MG63 (cell line): ENCODE measurements at places on chromosomes 1 and 21. TPM values are rescaled to one million over a fixed set of nuclear protein-coding genes. Genes with fewer than 3 reads are reported as not detected.

DNA sequence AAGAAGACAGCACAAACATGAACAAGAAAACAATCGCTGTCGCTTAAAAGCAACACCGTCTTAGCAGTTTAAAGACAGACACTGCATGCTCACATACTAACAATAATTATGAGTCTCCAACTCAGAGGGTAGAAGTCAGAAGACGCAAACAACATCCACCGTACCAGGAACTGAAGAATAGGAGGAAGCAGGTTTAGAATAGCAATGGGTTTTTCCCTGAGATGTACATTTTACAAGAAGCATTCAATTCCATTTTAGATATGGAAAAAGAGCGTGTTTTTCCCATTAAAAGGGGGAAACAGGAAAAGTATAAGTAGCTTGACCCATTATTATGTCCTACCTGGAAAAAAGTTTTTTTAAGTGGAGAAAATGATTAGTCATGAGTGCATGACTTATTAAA, 34.5 kb upstream of the KCNE1 start:
- no peak for DNase-seq

DNA sequence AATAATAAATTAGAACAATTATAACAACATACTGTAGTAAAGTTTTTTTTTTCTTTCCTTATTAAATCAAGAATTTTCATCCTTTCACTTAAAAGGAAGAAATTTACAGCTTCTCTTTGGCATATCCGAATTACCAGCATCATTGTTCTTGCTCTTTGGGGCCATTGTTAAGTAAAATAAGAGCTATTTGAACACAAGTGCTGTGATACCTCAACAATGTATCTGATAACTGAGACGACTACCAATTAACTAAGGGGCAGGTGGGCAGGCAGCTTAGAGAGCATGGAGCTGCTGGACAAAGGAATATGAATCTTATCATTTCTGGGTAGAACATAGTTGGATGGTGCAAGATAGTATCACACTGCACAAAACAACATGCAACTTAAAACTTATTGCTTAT, 719.9 kb upstream of the TMPRSS15 start:
- DNase-seq, result no peak

Gene PTAFR
- 0.49 TPM in 1 of 2 replicates, not detected in the other for total RNA-seq

Gene HAO2
- not detected in 2 replicates for total RNA-seq

Gene MCOLN2
- total RNA-seq, result 2.8 and 5.6 TPM in 2 replicates
